ENCODE measurements at places on chromosomes 3 and 15.

DNA sequence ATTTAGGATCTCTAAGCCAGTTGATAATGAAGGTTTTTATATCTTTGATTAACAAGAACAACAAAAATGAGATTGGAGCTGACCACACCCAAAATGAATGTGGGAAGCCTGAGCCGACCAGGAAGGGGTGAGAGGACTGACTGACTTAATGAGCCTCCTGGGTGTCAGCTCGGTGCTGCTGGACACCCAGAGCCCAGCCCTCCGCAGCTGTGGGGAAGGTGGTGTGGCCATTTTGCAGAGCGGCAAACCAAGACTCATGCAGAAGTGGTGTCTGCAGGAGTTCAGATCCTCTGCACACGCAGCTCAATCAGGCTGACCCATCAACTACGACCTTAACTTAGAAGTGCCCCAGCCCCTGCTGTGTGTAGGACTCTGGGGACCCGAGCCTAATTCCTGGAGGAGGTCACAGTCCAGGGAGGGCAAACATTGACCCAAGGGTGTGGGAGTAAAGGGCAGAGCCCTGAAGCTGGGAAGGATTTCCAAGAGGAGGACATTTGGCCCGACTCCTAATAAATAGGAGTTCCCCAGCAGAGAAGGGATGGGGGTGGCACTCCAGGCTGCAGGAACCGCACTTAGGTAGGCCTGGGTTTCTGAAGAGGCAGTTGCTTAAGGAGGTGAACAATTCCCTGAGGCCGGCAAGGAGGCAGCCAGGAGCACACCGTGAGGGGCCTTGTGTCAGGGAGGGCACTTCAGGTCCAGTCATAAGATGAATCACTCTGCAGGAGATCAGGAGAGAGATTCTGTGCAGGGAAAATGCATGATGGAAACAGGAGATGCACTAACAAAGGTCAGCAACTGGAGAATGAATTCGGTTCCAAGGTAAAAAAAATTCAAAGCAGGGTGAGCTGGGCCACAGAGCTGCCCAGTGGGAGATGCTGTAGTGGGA, 197.1 kb upstream of the TPM1 start:
- H3K27me3 ChIP-seq = no peaks in the 10 kb centered on the region
- no peaks in the 10 kb centered on the region for H3K4me1 ChIP-seq
- H3K27ac ChIP-seq = no peak overlapping the region

- H3K36me3 ChIP-seq = peaks cover 100% of the 10 kb centered on the region
- H3K4me3 ChIP-seq = no peak overlapping the region
- H3K27me3 ChIP-seq = no peaks in the 10 kb centered on the region
- H3K27ac ChIP-seq = peak overlapping the region; percentile 25
- H3K4me1 ChIP-seq = no peaks in the 10 kb centered on the region
Measured at GRCh38 chr3:45965253-45965652, 22.0 kb downstream of the CXCR6 start.

GRCh38 chr3:133301731-133302130, 98.1 kb upstream of the BFSP2 start:
- no peak overlapping the region for H3K4me3 ChIP-seq
- no peaks in the 10 kb centered on the region for H3K4me1 ChIP-seq
- no peak overlapping the region for H3K27ac ChIP-seq

GRCh38 chr15:51137880-51138430, 43.2 kb upstream of the TNFAIP8L3 start:
- no peaks in the 10 kb centered on the region for H3K4me1 ChIP-seq
- no peak overlapping the region for H3K27ac ChIP-seq
- no peak for DNase-seq

DNA sequence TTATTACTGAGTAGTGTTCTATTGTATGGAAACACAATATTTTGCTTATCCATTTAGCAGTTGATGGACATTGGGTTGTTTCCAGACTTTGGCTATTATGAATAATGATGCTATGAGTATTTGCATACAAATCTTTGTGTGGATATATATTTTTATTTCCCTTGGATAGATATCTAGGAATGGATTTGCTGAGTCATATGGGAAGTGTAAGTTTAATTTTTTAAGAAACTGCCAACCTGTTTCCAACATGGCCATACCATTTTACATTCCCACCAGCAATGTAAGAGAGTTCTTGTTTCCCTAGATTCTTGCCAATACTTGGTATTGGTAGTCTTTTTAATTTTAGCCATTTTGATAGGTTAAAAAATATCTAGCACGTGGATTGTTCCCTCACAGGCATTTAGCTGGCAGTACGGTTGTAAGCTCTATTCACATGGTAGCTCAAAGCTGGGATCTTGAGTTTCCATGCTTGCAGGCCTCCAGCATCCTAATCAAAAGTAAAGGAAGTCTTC, 45.7 kb upstream of the TNIK start:
- H3K4me1 ChIP-seq = no peaks in the 10 kb centered on the region
- no peak overlapping the region for H3K4me3 ChIP-seq
- H3K27me3 ChIP-seq = no peaks in the 10 kb centered on the region
- no peak overlapping the region for H3K27ac ChIP-seq
- H3K36me3 ChIP-seq = no peaks in the 10 kb centered on the region

DNA sequence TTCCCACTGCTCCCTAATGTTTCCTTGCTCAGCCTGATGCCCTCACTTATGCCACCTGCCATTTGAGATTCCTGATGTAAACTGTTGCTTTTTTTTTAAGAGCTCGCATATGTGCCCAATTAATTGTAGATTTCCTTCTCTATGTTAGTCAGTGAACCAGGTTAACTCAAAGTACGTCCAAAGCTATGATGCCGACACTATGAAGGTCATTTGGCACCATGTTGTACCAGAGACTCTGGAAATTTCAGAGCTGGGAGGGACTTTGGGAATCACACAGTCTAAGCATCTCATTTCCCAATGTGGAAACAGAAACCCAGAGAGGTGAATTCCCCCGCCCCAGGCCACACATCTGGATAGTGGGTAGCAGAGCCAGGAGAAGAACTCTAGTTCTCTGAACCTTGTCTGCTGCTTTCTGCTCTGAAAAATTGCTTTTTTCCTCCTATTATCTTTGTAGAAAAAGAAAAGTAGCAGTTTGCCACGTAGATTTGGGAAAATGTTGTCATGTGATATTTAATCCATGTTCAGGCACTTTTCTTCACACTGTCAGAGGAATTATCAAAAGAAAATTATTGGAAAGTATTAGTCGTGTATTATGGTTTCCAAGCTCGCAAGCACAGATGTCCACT, 38.5 kb upstream of the TNFAIP8L3 start:
- H3K4me3 ChIP-seq = no peak overlapping the region
- H3K36me3 ChIP-seq = no peaks in the 10 kb centered on the region
- H3K27ac ChIP-seq = no peak overlapping the region
- no peaks in the 10 kb centered on the region for H3K4me1 ChIP-seq
- DNase-seq = no peak
- peaks cover 6% of the 10 kb centered on the region for H3K27me3 ChIP-seq

DNA sequence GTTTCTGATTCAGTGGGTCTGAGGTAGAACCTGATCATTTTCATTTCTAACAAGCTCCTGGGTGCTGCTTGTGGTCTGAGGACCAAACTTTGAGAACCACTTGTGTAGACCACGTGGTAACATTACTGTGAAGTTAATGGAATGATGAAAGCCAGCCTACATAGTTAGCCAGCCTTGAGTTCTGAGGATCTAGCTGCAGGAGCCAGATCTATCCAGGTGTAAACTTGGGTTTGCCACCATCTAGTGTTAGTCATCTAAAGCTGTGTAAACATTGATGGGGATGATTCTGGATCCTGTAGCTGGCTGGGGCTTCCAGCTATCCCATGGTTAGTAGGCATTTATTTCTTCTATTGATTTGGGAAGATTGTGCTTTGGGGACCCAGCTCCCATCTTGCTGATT, 170.0 kb downstream of the TMEM108 start:
- H3K27ac ChIP-seq = no peak overlapping the region
- H3K36me3 ChIP-seq = no peaks in the 10 kb centered on the region
- no peaks in the 10 kb centered on the region for H3K4me1 ChIP-seq
- H3K27me3 ChIP-seq = no peaks in the 10 kb centered on the region
- no peak overlapping the region for H3K4me3 ChIP-seq

- H3K27me3 ChIP-seq = no peaks in the 10 kb centered on the region
- H3K4me3 ChIP-seq = no peak overlapping the region
- peaks cover 5% of the 10 kb centered on the region for H3K4me1 ChIP-seq
Measured at GRCh38 chr15:40762919-40763800, 708 bp upstream of the GCHFR start.

GRCh38 chr15:87461631-87462030, 794.9 kb downstream of the NTRK3 start:
- no peak overlapping the region for H3K4me3 ChIP-seq
- no peaks in the 10 kb centered on the region for H3K27me3 ChIP-seq
- no peaks in the 10 kb centered on the region for H3K4me1 ChIP-seq

DNA sequence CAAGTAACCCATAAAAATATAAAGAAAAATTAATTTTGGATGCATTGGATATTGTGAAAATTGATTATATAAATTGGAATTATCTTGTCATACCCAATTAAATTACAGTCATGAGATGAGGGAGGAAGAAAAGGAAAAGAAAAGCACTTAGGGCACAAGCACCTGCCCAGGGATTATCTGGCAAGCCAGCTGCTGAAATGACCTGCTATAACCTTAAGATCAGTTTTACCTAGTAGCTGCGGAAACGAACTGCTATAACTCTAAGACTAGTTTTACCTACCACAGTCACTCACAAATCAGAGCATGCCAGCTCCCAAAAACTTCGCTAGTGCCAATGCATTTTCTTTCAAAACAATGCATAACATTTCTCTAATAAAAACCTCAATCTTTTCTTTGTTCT, 26.2 kb downstream of the LRRFIP2 start:
- H3K4me3 ChIP-seq = no peak overlapping the region
- H3K4me1 ChIP-seq = no peaks in the 10 kb centered on the region
- no peak overlapping the region for H3K27ac ChIP-seq
- no peaks in the 10 kb centered on the region for H3K27me3 ChIP-seq
- peaks cover 46% of the 10 kb centered on the region for H3K36me3 ChIP-seq
- DNase-seq = no peak

GRCh38 chr3:105957722-105958121, 88.9 kb upstream of the CBLB start:
- no peak overlapping the region for H3K4me3 ChIP-seq
- H3K36me3 ChIP-seq = no peaks in the 10 kb centered on the region
- H3K4me1 ChIP-seq = no peaks in the 10 kb centered on the region
- no peaks in the 10 kb centered on the region for H3K27me3 ChIP-seq
- H3K27ac ChIP-seq = no peak overlapping the region

- H3K4me1 ChIP-seq = no peaks in the 10 kb centered on the region
- no peak for DNase-seq
- H3K4me3 ChIP-seq = no peak overlapping the region
Measured at GRCh38 chr3:56488812-56489600, 20.7 kb upstream of the ERC2 start.

DNA sequence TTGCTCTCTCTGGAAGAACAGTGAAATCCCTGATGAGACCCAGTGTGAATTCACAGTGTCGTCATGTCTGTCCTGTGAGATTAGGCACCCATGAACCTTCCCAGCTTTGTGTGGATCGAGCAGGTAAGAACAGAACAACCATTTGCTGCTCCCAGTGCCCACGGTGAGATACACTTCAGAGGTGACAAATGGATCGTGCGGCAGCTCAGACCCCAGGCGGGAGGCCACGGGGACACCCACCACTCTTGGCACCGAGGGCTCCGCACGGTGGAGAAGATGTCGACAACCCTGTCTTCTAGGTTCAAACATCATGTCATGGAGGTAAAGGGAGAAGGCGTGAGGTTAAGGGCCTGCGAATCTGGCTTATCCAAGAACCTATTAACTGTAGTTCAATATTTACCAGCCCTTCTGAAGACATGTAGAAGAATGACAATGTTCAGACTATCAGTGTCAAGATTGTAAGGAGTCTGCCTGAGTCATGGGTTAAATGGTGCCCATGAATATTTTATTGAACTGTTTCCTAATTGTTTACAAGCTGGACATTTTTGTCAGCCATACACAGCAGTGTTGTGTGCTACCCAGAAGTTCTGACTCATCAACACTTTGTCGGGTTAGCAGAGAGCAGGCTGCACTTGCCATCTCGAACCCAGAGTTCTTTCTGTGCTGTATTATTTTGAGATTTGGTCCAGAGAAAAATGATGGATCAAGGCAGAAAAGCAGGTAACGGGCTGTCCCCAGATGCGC, 15.5 kb upstream of the PCSK6 start:
- H3K27ac ChIP-seq = no peak overlapping the region
- peaks cover 16% of the 10 kb centered on the region for H3K4me1 ChIP-seq
- no peak for DNase-seq
- no peaks in the 10 kb centered on the region for H3K36me3 ChIP-seq

DNA sequence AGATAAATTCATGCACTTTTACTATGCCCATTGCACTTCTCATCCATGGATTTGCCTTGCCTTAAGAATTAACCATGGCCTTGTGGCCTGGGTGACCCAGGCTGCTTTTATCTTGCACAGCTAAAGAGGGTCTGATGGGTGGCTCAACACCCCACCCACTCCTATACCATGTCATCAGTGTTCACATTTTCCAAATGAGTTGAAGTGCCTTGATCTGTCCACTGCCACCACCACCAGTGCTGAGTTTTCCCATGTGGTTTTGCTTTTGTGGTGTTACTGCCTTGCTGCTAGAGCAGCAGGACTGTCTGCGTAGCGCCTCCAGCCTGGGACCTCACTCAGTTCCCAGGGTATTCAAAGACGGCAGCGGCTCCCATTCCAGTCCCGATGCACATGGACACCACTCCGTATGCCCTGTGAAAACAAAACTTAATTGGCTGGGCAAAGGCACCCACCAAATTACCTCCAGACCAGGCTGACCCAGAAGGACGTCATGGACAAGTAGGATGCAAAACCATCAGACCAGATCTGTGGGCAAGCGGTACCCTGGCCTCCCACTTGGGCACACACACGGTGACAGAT, 14.1 kb downstream of the ACAA1 start:
- no peaks in the 10 kb centered on the region for H3K27me3 ChIP-seq
- no peaks in the 10 kb centered on the region for H3K4me1 ChIP-seq
- no peak for DNase-seq
- no peak overlapping the region for H3K27ac ChIP-seq

- no peaks in the 10 kb centered on the region for H3K27me3 ChIP-seq
- H3K36me3 ChIP-seq = peaks cover 64% of the 10 kb centered on the region
- H3K4me3 ChIP-seq = no peak overlapping the region
- peaks cover 34% of the 10 kb centered on the region for H3K4me1 ChIP-seq
- DNase-seq = no peak
Measured at GRCh38 chr3:184177331-184177731, 2.7 kb downstream of the AP2M1 start.

DNA sequence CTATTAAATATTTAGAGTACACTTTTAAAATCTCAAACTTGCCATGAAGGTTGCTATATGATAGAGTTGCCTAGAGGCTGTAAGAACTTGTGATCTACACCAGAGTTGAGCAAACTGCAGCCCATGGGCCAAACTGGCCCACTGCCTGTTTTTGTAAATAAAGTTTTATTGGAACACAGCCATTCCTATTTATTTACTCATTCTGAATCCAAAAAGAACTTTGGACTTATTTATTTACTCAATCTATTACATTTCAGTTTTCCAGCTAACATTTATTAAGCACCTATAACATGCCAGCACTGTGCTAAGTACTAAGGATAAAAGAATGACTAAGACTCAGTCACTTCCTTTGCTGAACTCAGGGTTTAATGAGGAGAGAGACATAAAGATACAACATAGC, 403.6 kb downstream of the ERC2 start:
- no peak for DNase-seq
- H3K27me3 ChIP-seq = no peaks in the 10 kb centered on the region
- H3K27ac ChIP-seq = no peak overlapping the region
- no peaks in the 10 kb centered on the region for H3K4me1 ChIP-seq
